ENCODE measurements at places on chromosomes 12 and 14.
A peak's percentile ranks its signal among the peaks of the same experiment; 100 is the strongest.

DNA sequence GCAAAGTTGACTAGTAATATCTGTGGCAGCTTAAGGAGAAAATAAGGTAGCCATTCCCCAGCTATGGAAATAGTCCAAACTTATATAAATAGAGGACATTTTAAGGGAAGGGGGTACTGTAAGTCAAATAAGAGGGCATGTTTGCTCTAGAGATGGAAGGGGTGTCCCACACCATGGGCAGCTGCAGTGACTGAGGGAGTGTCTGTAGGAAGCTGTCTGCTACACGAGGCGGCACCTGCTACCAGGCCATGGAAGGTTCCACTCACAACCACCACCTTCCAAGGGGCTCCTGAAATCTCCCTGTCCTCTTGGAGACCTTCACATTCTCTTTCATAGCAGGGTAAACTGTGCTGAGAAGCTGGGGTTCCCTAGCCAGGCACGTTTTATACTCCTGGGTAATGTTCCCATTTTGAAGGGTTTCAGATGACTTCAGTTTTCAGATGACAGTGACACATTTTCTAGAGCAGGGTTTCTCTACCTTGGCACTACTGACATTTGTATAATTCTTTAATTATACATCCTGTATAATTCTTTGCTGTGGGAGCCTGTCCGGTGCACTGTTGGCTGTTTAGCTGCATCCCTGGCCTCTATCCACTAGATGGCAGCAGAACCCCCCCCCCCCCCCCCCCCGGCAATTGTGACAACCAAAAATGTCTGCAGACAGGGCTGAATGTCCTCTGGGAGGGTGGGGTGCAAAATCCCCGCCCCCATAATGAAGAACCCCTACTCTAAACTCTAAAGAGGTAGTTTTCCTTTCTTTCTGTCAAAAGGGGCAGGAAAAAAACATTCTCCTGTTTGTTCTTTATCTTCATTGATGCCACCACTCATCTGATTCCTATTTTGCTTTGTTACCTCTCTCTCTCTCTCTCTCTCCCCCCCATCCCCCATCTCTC, 11.6 kb upstream of the SMCO2 start:
- peak; percentile 28 for DNase-seq

DNA sequence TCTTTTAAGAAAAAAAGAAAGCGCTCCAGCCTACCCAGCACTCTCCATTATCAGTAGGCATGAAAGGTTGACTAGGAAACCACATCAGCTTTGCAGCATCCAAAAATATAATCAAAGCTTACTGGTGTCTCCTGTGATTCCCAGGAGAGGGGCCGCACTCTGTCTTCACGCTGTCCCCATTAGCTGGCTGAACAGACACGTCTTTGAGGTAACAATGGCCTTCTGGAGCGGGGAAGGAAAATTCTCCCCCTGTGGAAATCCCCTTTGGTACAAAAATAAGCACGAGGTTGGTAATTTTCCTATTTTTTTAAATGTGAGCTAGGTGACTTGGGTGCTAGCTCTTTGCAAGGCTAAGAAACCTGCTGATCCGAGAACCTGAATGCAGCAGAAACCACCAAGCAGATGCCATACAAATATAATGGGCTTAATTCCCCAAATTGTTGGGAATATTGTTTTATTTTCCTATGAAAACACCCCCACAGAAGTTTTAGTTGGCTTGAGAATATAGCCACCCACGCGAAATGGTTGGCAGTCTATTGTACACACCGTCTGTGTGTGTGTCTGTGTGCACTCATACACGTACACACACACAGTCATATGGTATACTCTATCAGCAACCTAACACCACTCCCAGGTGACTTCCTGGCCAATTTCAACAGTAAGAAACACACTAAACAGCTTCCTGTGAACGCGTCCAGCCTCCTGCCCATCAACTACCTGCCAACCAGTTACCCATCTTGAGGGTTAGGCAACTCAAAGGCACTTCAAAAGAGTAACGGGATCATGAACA, 71.2 kb downstream of the KSR2 start:
- DNase-seq = peak; percentile 27

DNA sequence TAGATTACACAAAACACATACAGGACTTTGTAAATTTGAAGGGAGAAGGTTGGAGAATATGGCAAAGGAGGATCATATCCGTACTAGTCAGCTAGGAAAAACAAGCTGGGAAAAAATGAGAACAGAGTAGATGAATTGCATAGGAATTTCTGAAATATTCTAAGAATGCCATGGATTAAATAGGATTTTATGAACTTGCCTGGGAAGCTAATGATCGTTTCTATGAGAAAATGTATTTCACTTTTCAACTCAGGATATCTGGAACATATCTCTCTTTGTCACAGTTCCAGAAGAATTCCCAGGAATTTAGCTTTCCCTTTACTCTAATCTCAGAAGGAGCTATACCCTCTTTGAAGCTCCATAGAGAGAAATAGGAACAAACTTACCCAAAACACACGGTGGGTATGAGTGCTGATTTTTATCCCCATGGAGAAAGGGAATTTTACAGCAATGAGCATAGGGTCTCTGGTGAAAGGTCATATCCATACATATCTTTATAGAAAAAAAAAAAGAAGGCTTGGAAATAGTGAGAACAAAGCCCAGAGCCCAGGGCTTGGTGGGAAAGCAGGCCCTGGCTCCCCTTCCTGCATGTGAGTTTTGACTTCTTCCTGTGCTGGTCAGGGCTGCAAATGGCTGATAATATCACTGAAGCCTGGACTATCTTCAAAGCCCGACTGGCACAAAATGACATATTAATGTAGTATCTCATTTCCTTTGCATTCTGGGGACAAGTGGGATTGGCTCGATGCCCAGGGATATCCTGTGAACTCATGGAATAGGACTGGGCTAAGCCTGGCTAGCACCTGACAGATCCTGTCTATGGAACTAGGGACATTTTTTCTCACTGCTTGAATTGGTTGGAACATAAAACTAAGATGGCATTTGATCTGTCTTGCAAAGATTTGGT, 136.3 kb downstream of the AEBP2 start:
- DNase-seq = no peak

DNA sequence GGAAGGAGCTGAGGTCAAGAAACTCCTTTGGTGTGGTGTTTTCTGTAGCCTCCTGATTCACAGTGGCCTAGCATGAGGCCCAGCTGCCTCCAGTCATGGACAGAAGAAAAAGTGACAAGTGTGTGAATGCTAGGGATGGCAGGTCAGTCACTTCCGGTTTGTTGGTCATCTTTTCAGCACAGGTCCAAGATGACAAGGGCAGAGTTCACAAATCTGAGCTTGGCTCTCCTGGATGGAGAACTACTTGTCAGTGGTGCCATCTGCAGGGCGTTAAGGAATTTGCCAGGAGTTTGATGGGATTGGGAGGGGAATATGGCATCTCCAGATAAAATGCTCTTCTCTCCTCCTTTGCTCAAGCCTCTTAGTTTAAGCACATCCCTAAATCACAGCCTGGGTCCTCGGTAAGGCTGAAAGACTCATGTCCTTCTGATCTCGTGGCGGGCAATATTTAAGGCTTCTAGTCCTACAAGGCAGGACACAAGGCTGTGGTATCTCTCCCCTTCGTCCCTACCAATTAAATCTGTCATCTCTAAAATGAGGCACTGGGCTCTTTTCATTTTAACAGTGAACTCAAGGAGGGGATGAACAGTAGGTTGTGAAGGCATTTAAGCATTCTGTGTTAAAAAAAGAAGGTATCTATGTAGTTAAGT, 10.0 kb downstream of the TUBA1B start:
- DNase-seq = no peak

DNA sequence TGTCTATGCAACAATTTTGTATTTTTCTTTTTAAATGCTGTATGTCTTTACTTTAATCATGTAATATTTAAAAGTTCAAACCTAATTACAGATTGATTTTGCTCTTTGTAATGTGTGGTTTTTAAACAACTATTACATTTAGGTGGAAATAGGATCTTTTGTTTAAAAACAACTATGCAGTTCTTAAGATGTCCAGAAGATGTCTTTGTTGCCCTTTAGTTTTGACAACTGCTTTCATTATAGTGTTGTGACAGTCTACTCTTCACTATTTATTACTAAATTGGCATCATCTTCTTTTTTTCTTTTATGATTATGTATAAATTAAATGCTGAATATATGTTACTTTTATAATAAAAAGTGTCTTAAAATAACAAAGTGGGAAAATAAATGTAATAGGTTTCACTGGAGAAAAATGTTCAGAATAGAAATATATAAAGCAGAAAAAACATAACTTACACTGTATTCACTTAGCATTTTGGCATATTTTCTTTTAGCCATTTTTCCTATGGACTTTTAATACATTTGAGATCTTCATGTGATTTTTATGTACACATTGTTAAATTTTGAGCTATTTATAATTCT, 27.1 kb upstream of the PCNX4 start:
- peak; percentile 39 for DNase-seq

- no peak for DNase-seq
Observed at GRCh38 chr14:36333119-36333518, 12.7 kb upstream of the MBIP start.

Data from GM13977 (cell line).